ENCODE measurements at places on chromosomes 12 and 14.
A peak's percentile ranks its signal among the peaks of the same experiment; 100 is the strongest.

DNA sequence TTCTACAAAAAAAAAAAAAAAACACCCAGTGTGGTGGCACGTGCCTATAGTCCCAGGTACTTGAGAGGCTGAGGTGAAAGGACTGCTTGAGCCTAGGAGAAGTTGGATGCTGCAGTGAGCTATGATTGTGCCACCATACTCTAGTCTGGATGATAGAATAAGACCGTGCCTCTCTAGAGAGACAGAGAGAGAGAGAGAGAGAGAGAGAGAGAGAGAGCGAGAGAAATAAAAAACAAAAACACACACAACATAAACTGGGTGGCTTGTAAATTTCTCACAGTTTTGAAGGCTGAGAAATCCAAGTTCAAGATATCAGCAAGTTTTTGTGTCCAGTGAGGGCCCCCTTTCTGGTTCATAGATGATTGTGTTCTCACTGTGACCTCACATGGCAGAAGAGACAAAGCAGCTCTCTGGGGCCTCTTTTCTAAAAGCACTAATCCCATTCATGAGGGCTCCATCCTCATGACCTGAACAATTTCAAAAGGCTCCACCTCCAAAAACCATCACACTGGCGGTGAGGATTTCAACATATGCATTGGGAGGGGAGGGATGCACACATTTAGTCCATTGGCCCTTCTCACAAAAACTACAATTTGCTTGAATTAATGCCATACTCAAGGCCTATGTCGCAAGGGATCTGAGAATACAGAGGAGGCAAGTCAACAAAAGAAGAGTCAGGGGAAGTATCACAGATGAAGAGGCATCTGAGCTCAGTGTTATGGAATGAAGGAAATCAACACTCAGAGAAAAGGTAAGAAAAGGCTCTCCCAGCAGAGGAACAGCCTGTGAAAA, 94.9 kb downstream of the PPM1H start:
- DNase-seq = no peak

GRCh38 chr14:95515080-95515489, 1.4 kb downstream of the SYNE3 start:
- DNase-seq = peak; percentile 52

GRCh38 chr12:112842441-112842840, 50.9 kb downstream of the RPH3A start:
- no peak for DNase-seq

- DNase-seq = no peak
Measured at GRCh38 chr12:39902821-39903220, 203.1 kb downstream of the SLC2A13 start.

DNA sequence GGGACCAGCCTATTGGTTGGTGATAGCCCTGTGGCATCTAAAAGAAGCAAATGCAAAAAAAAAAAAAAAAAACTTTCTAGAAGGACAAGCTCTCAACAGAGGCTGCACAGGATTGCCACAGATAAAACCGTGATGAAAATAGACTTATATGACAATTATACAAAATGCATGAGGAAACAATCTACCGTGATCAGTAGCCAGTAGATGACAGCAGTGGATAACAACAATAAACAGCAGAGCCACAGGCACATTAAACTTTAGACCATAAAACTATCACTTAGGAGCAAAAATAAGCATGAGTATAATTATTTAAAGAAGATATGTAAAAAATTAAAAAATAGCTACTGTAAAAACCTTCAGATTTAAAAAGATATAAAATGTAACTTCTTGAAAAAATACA, 183.5 kb upstream of the ABCD2 start:
- DNase-seq = no peak

DNA sequence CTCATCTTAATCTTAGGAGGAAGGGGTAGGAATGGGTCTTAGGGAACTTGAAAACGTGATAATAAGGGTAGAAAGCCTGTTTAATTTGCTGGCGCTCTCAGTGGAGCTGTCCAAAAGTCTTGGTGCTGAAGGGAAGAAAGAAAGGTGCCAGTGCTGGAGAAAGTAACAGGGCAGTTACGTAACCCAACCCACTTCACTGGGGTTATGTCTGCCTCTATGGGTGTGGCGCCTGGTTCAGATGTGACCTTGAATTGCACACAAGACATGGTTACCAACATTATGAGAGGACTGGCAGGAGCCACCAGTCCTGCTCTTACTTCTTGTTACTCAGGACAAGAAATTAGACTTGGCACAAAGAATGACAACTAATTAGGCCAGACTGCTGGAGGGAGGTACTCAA, 18.6 kb upstream of the GPATCH2L start:
- DNase-seq = no peak

DNA sequence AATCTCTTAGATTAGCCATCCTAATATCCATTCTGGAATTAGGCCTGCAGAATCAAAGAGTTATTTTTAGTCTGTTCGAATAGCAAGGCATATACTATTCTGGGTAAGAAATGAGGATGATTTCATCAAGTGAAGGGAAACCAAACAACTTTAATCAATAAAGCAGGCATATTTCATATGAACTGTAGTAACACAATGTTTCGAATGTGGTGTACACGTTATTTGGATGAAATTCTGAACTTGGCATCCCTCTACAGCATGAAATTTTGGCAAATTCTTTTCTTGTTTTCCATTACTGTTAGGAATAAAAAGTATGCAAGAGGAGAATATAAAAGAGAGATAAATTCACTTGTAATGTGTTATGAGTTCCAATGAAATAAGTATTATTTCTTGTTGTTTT, 1233.3 kb upstream of the SEL1L start:
- DNase-seq = no peak

GRCh38 chr12:29241821-29242591, 92.9 kb downstream of the FAR2 start:
- no peak for DNase-seq

- no peak for DNase-seq
Measured at GRCh38 chr12:75771023-75771422, 259.6 kb upstream of the KRR1 start.
